ENCODE measurements at places on chromosomes 4 and X.

DNA sequence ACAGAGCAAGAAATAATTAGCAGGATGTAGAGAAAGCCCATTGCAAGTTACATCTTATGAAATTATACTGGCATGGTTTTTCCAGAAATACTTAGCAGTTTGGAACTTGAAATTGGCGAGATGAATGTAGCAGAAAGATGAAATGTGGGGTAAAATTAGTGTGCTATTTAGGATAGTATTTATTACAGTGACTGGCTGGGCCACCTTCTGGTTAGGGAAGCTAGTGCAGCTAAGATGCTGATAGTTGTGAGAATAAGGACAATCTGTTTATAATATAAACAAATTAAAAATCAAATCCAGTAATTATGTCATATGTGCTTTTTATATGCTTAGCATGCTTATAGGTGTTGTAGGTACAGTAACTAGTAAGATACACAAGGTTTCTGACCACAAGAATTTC lies 74.8 kb downstream of the IL15 start:
- DNase-seq: no peak

DNA sequence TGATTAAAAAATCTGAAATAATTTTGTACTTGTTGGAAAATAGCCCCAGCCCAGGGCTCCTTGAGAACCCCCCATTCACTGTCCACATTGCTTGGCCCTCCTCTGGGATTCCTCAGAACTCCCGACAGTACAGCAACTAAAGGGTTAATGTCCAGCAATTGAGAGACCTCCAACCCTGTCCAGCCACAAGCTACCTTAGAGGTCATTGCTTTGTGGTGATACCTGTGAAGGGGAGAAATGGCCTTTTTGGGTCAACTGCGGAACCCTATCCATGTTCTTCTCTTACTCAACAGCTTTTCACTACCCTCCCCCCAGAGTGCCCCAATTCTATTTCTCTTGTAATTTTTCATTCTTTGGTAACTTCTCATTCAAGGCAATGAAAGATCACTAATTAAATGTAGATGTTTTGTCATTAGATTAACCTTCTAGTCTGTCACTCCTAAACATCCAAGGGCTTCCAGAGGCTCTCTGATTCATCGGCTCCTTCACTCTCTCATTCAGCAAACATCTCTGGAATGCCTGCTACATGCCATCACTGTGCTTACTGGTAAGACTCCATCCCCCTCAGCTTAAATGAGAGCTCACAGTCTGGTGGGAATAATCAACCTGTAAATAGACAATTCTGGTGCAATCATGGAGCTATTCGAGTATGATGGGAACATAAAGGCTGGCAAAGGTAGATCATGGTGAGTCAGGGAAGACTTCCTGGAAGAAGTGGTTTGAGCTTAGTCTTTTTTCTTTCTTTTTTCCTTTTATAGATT lies 241.4 kb upstream of the PGRMC2 start:
- no peak for DNase-seq

DNA sequence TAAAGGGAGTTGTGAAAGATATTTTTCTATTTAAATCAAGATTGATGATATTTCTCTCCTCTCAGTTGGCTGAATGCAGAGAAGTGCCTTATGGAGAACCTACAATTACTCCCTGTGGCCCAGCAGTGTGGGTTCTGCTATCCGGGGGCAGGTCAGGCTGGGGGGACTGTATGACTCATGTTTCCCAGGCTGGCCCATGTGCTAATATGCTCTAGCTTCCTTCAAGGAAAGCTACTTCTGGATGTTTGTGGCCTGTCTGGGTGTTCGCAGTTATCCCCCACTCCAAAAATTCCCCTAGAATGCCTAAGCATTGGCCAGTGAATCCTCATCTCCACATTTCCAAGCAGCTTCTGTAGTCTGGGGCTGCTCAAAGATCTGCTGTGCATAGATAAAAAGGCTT lies 58.9 kb upstream of the SPP1 start:
- no peak for DNase-seq

DNA sequence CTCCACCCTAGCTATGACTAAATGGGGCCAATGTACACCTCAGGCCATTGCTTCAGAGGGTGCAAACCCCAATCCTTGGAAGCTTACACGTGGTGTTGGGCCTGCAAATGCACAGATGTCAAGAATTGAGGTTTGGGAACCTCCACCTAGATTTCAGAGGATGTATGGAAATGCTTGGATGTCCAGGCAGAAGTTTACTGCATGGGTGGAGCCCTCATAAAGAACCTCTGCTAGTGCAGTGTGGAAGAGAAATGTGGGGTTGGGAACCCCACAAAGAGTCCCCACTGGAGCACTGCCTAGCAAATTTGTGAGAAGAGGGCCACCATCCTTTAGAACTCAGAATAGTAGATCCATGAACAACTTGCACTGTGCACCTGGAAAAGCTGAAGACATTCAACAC lies 284.1 kb downstream of the ANTXR2 start:
- no peak for DNase-seq

DNA sequence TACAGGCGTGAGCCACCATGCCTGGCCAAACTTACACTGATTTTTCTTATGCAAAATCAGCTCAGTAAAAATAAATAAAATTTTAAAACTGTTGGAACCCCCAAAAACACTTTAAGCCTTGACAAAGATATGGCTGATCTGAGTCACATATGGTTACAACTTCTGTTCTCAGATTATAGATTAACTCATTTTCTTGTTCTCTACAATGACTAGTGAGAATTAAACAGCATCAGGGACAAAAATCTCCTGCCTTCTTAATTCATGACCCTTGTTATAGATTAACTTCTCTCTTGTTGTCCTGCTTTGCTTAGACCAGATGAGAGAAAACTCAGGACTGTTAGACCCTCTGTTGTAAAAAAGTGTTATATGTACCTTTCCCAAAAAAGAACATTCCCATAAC lies 24.2 kb upstream of the EXOC1L start:
- DNase-seq: no peak

- DNase-seq: no peak
These were observed 3.3 kb downstream of the PGRMC2 start for GRCh38 chr4:128284317-128284716.

- no peak for DNase-seq
These were observed 239.2 kb upstream of the GRID2 start for GRCh38 chr4:92064574-92064973.
